KG1 (cell line): ENCODE measurements at places on chromosomes 4 and X.

- DNase-seq = no peak
Observed at GRCh38 chr4:130322439-130322838, 1226.5 kb downstream of the C4orf33 start.

- DNase-seq = no peak
Observed at GRCh38 chr4:572594-572993, 3.5 kb downstream of the TMEM271 start.

DNA sequence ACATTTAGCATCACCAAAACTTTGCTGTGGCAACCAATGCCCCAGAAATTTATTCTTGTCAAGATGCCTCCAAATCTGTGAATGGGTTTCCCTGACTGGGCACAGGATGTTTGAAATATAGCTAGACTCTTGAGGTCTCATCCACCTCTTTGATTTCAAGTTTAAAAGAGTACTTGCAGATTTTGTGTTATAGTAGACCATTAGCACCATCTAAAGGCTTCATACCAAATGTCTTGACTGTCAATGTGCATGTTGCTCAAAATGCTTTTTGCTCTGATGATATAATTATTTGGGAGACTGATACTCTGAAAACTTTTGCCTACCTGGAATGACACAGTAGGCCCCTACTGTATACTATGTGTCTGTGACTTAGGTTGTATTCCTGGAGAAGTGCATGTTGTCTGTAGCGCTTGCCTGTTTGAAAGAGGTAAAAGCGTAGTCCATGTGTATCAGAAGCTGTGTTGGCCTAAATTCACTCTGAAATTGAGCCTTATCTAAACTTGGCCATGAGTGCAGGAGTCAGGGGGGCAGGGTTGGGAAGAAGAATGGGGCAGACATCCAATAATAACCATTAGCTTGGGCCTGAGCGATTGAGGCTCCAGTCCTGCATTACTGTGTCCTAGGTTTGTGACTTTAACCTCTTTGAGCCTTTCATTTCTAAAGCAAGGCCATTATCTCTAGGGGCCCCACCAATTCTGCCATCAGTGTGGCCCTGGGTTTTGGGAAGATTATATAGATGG lies 33.8 kb downstream of the NDP start:
- DNase-seq = no peak

GRCh38 chr4:141898346-141898745 lies 262.0 kb downstream of the IL15 start:
- DNase-seq = no peak

GRCh38 chrX:103839404-103839803 lies 7.3 kb upstream of the RAB9B start:
- DNase-seq = no peak

DNA sequence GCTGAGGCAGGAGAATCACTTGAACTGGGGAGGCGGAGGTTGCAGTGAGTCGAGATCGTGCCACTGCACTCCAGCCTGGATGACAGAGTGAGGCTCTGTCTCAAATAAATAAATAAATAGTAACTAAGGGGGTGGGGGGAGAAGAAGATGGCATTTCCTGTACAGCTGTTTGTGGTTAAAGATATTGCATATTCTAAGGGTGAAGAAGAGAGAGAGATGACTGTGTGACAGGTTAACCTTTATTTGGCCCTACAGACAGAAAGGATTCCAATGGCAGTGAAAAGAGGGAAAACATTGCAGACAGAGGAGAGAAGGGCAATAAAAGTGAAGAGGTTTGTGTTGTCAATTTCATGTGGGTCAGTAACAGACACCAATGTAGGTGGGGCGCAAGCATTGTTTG lies 9.4 kb downstream of the TASL start:
- no peak for DNase-seq

DNA sequence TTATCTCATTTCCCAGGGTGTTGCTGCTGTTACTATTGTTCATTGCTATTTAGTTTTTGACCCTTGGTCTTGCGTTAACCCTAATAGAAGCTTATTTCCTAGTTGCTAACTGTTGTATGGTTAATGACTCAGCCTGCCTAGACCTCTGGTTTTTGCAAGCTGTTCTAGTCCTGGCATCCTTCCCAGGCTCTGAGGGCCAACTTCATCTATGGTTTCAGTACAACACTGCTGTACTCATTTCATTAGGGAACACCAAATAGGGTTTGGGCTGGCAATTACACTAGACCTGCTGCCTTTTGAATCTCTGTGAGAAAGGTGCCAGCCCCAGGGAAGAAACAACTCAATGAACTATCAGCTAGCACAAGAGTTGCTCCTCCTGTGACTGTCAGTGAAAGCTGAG lies 59.6 kb downstream of the DCX start:
- DNase-seq = no peak

DNA sequence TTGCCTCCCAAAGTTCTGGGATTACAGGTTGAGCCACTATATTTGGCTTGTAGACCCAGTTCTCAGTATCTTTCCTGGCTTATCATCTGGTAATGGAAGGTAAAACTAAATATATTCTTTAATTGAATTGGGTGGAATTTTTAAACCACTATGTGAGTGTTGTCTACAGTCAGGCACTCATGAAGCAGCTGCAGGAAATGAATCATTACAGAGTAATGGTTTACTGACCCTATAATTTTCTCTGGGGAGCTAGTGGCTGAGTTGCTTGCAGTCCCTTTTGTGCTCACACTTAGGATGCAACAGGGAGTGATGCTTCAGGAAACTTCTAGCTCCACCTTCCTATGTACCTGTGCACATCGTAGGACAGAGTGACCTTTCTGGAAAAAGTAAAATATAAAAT lies 4.1 kb upstream of the UGT2B7 start:
- DNase-seq = no peak

GRCh38 chrX:55340896-55341433 lies 76.2 kb upstream of the PAGE3 start:
- DNase-seq = no peak

DNA sequence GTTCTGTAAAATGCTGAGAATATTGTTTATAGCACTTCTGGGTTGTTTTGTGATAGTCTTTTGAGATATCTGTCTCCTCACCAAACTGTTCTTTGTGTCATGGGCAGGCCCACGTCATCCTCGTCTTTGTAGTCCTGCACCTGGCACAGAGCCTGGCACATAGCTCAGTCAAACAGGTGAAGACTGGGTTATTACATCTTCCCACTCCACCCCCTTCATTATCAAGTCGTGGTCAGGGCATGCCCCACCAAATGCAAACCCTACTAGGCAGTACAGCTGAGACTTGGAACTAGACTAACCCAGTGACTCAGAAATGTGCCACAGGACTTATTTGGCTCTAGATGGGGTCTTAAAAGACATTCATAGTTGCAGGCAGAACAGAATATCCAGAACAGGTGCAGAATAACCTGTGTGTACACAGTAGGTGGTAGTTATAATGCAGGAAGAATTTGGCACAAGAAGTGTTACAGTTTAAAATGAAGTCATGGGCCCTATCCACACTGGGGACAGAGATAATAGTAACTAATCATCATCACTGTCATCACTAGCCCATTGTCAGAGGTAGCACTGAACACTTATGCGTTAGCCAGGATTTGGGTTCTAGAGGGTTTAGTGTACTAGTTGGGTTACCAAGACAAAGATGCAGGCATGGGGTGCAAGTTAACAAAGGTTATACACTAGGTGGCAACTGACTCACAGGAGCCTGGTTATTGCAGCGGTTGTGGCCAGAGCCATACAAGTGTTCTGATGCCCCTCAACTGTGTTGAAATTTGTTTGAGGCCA lies 74.9 kb downstream of the TBL1X start:
- no peak for DNase-seq

DNA sequence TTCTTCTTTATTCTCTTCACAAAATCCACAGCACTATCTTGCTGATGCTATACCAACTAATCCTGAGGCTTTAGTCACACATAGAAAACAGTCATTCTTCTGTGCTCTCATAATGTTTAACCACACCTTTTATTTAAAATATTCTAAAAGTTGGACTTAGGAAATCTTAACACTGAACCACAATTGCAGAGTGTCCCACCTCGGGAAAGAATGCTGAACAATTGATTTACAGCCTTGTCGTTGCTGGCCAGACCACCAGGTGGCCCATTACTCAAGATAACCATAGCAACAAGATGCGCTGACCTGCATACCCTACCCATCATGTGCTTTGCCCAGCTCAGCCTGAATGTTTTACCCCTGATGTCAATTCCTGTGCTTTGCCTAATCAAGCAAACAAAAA lies 100.8 kb downstream of the ARSJ start:
- DNase-seq = no peak

GRCh38 chr4:23972187-23972586 lies 82.3 kb upstream of the PPARGC1A start:
- no peak for DNase-seq

DNA sequence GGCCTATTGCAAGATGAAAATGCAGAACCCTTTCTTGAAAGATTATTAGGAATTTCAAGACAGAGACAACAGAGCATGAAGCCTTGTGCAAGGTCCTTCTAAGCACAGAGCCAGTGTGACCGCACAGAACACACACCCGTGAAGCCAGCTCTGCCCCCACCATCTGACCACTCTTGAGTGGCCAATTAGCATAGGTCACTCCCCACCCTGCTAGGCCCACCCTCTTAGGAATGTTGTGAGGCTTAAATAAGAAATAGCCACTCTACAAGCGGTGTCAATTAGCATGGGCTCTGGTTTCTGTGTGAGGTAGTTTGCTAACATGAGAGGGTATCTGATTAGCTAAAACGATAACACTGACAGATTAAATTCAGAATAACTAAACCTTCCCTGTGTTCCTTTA lies 152.9 kb downstream of the PTTG2 start:
- DNase-seq = no peak
